ENCODE measurements at places on chromosomes 12 and 14.
A peak's percentile ranks its signal among the peaks of the same experiment; 100 is the strongest.

DNA sequence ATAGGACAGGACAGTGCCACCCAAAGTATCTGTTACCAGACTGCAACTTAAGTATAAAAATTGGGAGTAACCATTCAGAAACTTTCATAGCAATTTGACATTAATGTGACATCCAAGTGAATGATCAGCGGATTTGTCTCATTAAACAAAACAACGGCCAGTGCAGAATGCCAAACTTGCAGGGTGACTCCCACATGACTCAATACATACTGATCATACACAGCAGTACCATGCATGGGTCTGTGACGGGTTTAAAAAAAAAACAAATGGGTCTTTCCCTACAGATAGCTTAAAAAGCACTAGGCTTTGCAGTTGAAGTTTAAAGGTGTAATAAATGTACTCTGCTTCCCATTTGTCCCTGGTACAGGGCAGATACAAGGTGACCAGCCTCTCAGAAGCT is 116.6 kb downstream of the SLC35F4 start:
- peak; percentile 42 for DNase-seq

DNA sequence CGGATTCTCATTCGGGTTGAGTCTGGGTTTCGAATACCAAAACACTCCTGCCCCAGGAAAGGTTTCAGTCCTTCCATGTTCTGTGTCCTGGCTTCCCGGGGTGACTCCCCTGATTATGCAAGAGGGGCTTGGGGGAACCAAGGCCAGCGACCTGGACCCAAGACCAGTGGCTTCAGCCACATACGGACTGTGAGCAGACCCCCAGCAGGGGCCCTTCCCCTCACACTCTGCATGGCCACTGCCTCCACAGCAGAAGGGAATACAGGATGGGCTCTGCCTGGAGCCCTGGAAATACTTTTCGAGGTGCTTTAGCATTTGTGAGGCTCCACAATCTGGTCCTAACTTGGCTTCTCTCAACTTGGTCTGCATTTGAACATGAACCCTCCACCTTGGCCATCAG is 19.1 kb downstream of the HDAC7 start:
- no peak for DNase-seq

DNA sequence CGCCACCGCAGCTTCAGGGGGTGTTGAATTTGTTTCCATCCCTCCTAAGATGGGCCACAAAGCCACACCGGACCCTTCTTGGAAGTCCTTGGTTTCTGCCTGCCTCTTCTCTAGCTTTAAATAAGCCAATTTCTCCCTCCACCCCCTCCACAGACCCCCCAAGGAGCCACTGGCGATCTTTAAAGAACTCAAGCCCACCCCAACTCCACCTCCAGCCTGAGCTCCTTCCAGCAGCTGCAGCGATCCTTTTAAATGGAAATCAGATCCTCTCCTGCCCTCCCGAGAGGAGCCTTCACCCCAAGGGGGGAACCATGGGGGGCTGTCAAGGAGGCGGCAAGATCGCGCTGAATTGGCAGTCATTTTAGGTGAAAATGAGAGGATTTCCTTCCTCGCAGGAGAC is 133.1 kb downstream of the NCOR2 start:
- DNase-seq, result no peak

GRCh38 chr12:7130701-7131501 is 730 bp downstream of the CLSTN3 start:
- DNase-seq, result peak; percentile 53

- DNase-seq, result no peak
Measured at GRCh38 chr14:92944976-92945375, 22.0 kb downstream of the CHGA start.
